ENCODE measurements at places on chromosomes 13 and 19.

DNA sequence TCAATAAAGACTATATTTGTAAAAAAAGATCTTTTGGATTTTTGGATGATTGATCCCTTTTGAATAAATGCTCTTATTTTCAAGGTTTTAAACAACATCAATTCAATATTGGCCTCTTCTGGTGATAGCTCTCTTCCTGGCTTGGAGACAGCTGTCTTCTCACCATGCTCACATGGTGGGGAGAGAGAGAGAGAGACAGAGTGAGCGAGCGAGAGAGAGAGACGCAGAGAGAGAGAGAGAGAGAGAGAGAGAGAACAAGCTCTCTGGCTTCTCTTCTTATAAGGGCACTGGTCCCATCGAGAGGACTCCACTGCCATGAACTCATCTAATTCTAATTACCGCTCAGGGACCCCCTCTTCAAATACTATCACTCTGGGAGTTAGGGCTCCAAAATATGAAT lies 32.1 kb upstream of the FARP1 start:
- no peak for DNase-seq

DNA sequence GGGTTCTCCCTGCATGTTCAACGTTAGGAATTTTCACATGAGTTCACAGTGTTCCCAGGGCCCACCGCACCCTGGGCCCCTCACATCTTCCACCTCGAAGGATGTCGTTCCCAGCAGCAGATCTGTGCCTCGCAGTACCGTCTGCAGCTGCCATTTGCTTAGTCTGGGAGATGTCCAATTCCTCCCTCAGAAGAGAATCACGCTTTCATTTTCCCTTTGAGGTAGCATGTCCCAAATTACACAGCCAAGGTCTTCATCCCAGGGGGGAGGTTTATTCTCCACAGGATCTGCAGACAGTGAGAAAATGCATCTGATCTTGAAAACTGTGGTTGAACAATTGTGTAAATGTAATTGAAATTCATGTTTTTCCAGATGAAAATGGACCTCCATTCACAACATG lies 150.2 kb downstream of the DCT start:
- DNase-seq, result no peak

DNA sequence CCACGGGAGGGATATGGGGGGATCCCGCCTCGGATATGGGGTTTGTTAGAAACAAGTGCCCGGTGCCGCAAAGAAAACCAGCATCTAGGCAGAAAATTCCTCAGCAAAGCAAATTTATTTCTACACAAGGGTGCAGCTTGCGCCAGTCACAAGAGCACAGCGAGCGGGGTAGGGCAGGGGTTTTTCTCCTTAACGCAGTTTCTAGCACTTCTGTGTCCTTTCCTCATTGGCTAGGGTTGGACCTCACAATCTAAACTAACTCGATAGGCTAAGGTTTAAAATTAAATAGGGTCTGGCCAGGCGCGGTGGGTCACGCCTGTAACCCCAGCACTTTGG lies 595 bp downstream of the ZNF440 start:
- peak; percentile 3 for DNase-seq

DNA sequence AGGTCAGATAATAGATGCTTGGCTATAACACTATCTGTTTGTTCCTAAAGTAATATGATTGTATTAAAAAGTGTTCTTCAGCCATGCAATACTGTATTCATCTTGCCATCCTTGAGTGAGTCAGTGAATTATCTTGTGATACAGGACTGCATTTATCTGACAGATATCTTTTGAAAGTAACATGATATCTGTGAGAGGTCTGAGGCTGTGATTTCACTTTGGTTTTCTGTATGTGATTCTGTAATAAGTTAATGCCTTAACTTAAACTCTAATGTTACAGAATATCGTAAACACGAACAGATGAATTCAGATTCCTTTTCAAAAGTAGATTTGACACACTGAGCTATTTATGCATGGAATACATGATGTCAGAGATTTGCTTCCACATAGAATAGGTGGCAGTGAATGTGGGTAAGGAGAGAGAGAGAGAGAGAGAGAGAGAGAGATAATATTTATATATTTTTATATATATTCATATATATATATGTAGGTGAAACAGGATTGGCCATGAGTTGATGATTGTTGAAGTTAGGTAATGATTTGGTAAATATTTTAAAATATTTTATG lies 97.9 kb upstream of the RNF113B start:
- no peak for DNase-seq

- no peak for DNase-seq
Measured at GRCh38 chr19:14517446-14517839, 754 bp downstream of the DNAJB1 start.

DNA sequence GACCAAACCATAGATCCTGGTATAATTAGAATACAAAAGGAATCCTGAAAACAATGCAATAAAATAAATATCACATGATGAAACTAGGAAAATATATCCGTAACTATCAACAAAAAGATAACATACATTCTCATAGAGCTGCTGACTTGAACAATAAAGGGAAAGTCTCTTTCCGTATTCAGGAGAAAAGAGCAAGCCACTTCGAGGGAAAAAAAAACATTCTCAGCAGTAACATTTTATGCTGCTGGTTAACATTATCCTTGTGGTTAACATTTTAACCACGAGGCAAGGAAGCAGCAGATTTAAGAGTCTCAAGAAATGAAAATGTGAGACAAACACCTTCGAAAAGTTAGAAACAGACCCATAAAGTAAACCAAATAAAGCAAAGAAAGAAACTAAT lies 25.8 kb downstream of the NALCN start:
- DNase-seq, result no peak

DNA sequence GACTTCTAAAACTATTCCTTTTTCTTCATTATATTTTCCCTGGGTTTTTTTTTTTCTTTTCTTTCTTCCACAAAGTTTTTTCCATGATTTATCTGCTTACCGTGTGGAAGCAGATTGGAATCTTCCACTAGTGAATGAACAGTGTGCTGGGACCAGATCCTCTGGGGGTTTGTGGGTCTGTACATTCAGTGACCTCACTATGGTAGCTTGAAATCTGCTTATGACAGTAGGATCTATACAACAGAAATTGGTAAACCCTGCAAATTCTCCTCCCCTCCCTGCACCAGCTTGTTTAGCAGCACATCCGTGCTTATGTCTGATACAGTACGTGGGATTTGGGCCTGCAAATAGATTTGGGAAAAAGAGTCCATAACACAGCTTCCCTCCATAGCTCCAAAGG lies 26.0 kb upstream of the MAB21L1 start:
- DNase-seq, result no peak

DNA sequence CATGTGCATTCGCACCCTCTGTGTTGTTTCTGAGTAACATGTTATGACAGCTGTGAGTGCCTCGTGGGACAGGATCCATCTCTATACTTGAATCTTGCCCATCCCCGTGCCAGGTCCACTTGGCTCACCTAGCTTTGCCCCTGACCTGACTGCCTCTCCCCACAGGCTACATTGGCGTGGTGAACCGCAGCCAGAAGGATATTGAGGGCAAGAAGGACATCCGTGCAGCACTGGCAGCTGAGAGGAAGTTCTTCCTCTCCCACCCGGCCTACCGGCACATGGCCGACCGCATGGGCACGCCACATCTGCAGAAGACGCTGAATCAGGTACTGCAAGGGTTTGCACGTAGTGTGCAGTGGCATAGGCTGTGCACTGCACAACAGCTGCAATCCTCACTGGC lies 53.2 kb downstream of the TMED1 start:
- no peak for DNase-seq

DNA sequence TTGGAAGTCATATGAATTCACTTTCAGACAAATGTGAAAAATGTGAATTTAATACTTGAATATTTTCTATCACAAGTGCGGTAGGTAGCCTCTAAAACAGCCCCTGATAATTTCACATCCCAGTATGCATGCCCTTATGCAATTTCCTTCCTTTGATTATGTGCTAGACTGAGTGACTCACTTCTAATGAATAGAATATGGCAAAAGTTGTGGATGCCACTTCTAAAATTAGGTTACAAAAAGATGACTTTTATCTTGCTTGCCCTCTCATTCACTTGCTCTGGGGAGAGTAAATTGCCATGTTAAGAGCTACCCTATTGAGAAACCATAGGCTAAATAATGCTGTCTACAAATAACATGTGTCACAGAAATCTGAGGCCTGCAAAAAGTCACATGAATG lies 402.5 kb upstream of the PCDH9 start:
- no peak for DNase-seq

DNA sequence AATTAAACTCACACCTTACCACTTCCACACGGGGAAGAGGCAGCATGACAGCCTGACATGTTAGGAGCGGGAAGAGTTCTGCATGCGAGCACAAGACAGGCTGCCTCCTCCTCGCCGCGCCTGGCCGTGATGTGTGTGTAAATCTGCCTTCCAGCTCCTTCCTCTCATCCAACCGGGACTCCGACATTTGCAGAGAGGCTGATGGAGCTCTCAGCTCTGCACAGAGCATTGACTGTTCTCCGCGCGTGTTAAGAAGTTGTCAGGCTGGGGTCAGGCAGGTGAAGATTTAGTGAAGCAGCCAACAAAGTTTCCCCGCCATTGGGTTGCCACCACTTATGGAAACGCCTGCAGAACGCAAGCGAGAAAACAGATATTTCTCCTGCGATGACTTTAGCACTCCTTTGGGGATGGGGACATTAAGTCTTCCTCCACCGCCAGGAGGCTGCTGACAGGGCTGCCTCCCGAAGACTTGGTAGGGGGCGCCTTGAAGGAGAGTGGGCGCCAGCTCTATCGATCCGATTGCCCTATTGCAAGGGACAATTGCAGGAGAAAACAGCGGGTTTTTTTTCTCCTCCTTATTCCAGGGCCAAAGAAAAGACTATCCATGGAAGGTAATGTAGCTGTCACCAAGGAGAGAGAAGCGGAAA lies 213.9 kb upstream of the TSHZ3 start:
- no peak for DNase-seq

DNA sequence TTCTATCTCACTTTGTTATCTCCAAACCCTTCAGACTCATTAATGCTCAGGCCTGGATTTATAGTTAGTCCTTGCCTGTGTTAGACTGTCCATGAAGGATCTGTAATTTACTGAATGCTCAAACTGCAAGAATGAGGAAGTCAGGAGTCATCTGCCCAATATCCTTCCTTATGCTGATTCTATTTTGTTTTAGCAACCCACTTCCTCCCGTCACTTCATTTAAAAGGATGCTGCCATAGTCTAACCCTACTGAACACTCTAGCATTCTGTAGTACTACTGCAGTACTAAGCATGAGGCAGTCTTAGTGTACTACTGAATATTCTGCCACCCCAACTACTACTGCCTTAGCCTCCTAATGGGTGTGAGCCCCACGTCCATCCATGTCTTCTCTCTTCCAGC lies 1.5 kb downstream of the FCAR start:
- no peak for DNase-seq

DNA sequence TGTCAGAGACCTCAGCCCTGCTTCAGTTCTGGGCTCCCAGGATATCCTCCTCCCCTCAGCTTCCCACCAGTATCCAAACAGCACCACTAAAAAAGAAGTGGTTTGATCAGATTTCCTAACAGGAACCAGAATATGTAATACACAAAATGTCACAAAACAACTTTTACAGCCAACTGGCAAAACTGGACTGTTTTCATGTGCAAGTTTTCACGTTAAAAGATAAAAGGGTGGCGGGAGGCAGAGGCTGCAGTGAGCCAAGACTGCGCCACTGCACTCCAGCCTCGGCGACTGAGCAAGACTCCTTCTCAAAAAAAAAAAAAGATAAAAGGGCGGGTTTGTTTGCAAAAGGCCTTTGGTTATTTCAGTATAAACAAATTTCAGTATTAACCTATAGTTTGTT lies 13.1 kb downstream of the PCID2 start:
- no peak for DNase-seq

DNA sequence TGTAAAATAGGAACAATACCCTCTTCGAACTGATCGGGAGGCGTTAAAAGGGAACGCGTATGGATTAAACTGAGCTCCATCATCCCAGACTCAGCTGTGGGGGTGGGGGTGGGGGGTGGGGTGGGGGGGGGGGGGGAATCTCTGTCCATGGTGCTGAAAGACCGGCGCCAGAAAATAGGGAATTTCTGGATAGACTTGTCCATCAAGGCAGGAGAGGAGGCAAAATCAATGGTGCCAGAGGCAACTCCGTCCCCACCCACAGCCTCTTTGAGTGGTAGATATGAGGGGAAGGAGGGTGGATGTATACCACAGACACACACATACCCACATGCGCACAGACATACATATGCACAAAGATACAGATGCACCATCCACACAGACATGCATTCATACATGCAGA lies 37.4 kb downstream of the ZNF787 start:
- no peak for DNase-seq

GRCh38 chr19:6693681-6694080 lies 23.7 kb upstream of the TNFSF14 start:
- no peak for DNase-seq

GRCh38 chr19:46373491-46374359 lies 26.8 kb downstream of the PPP5C start:
- peak; percentile 83 for DNase-seq

GRCh38 chr19:19406878-19407632 lies 1.6 kb downstream of the GATAD2A start:
- no peak for DNase-seq

DNA sequence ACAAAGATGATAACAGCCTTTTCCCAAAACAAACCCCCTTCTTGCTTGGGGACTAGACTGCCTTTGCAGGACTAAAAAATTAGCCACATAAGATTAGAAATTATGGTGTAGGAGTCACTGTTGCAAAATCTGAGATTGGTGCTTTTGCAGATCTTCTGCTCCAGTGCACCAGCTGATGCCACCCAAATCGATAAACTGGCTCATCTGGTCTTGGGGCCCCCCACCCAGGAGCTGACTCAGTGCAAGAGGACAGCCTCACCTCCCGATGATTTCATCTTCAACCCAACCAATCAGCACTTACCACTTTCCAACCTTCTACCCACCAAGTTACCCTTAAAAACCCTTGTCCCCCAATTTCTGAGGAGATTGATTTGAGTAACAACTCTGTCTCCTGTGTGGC lies 47.1 kb upstream of the PEPD start:
- no peak for DNase-seq

DNA sequence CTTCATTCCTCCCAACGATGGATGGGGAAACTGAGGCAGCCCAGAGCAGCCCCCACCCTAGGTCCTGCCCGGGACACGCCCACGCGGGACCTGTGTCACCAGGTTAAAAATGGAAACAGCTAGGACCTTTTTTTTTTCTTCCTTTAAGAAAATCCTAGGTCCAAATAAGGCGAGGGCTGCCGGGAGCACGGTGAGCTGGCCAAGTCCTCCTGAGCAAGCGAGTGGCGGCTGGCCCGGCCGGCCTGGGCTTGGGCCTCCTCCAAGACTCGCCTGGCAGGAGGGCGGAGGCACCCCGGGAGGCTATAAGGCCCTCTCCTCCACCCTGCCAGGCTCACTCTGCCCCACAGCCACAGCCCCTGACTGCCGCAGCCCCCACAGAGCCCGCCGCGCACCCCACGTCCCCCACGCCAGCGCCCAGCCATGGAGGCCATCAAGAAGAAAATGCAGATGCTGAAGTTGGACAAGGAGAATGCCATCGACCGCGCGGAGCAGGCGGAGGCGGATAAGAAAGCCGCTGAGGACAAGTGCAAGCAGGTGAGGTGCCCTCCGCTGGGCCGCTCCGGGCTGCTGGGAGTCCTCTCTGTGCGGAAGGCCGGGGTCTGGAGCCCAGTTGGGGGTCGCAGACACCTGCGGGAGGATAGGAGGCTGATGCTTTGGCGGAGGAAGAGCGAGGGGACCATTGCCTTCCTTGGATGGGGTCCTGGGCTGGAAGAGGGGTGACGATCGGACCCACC lies 8.9 kb upstream of the TPM4 start:
- DNase-seq, result no peak

Measured in T1000 (cell line).